NCI-H524 treated with DMSO at 0.1 percent for 48 hours (cell line): ENCODE measurements at places on chromosomes 1 and 21.

- DNase-seq: no peak
Observed at GRCh38 chr1:215475796-215476481, 91.2 kb upstream of the KCTD3 start.

- no peak for DNase-seq
Observed at GRCh38 chr1:246367041-246367440, 140.0 kb downstream of the SMYD3 start.

- DNase-seq: no peak
Observed at GRCh38 chr1:75855734-75856133, 59.1 kb downstream of the MSH4 start.

DNA sequence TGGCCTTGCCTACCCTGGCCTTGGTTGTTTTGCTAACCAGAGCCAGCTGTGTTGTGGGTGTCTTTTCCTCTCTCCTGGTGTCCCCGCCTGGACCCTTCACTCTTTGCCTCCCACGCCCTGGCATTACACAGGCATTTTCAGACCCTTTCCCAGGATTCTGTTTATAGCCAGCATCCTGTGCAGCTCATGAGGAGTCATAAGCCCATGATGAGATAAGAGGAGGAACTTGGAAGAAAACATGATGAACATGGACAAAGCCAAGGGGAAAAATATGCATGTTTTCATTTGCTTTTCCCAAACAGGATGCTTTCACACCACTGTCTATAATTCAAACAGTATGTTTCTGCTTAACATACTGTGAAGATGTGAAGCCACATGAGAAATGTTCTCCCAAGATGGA lies 18.7 kb upstream of the WARS2 start:
- DNase-seq: no peak

DNA sequence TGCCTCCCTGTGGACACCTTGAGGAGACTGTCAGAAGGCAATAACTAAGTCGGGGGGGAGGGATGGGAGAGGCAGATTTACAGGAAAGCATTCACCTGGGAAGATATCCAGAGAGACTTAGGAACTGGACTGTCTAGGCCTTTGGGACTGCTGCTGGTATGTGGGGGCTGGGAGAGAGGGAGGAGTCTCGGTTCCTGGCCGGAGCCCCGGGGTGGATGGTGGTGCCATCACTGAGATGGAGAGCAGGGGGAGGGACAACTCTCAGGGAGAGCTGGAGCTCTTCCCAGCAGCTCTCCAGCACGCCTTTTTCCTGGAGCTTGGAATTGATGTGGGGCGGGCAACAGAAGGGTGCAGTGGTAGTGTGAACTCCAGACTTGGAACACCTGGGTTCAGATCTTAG lies 22.1 kb downstream of the PTPRF start:
- DNase-seq: no peak

DNA sequence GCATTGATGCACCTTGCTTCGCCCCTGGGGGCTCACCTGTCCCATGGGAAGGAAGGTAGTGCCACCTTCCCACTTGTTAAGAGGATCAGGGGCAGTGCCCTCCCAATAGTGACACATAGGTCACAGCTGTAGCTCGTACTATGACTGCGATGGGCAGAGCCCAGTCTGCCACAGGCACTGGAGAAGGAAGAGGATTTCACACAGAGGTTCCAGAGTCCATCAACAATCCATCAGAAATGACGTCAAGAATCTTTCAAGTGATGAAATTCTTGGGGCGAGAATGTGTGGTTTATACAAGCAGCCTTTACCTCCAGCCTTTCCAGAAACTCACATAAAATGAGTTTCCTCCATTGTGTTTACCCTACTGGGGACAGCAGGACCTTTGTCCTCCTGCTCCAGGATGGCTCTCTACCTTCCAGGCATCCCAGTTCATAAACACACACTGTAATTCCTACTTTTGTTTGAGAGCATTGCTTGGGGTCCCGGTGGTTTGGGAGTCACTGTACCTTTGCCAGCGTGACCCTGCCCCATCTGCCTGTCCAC lies 260.6 kb upstream of the VAMP3 start:
- DNase-seq: no peak

GRCh38 chr1:153422450-153423068 lies 6.2 kb downstream of the S100A7A start:
- no peak for DNase-seq

- DNase-seq: no peak
Observed at GRCh38 chr1:221829327-221830015, 87.6 kb upstream of the DUSP10 start.

DNA sequence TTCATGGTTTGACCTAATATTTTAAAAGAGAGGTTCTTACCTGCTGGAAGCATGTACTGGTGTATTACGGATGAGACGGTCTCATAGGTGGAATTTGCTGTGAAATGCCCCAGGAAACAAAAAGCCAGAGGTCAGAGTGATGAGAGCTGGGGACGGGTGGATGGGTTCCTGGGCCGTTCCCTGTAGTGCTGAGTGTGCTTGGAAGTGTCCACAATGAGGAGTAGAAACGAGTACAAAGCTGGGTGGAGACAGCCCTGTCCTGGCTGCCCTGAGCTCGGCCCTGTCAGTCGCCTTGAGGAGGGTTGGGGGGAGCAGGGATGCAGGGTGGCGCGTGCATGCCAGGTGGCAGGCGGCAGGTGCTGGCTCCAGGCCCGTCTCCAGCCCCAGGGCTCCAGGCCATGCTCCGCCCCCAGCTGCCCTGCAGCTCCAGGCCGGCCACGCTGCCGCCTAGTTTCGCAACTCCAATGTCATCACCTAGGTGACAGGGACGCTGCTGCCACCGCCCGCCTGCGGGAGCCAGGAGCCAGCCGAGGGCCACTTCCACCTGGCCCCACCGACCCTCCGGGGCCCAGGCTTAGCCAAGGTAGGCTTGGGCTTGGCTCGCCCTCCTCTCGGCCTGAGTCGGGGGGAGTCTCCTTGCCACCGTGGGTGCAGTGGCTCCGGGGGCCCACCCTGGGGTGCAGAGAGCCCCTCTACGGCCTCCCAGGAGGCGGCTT lies 16.4 kb downstream of the TP73 start:
- DNase-seq: peak; percentile 38

GRCh38 chr1:94739521-94740061 lies 80.6 kb upstream of the SLC44A3 start:
- no peak for DNase-seq

DNA sequence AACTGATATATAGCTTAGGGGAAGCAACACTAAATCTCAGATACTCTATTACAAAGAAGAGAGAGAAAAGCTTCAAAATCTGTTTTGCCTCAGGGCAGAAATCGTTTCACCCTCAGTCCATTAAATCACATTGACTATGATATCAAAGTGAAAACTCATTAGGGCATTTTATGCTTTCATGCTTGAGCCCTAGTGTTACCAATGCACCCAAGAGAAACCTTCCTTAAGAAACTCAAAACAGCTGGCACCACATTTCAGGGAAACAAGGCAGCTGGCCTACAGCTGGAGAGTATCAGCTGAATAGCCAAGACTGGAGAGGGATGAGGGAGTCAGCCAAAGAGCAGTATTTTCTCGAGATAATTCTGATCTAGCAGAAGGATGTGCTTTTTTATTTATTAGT lies 14.9 kb downstream of the COLGALT2 start:
- no peak for DNase-seq

DNA sequence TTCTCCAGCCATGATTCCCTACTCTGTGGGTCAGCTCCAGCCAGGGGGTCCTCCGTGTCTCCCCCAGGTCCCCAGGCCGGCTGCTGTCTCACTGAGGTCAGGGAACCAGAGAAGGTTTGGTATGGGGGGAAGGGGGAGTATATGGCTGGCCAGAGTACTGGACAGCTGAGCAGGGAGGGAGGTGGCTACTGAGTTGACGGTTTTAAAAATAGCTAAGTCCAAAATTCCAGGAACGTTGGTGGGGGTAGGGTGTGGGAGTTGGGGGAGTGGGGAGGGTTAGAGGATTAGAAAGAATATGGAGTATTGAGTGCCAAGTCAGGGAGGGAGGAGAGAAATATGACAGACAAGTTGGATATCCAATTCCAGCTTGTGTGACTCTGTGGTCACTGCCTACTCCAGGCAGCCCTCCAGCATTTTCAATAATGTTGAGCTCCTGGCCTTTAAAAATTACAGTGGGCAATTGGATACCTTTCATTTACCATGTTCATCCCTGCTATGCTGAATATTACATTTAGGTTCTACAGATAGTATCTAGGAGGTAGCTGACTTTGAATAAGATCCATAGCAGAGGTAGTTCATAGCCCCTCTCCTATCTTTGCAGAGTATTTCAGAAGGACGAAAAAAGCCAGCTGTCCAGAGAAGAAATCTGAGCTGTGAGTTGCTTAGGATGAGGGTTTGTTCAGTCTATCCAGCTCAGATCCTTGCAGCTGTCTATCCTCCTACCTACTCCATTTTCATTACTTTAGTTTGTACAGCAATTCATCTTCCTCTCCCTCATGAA lies at the start of gene HJV:
Gene HJV (minus strand): TSS at position 114 of the 781 bp plus-strand sequence. CDS start 1,504 bp downstream, outside the sequence.
- DNase-seq: no peak

DNA sequence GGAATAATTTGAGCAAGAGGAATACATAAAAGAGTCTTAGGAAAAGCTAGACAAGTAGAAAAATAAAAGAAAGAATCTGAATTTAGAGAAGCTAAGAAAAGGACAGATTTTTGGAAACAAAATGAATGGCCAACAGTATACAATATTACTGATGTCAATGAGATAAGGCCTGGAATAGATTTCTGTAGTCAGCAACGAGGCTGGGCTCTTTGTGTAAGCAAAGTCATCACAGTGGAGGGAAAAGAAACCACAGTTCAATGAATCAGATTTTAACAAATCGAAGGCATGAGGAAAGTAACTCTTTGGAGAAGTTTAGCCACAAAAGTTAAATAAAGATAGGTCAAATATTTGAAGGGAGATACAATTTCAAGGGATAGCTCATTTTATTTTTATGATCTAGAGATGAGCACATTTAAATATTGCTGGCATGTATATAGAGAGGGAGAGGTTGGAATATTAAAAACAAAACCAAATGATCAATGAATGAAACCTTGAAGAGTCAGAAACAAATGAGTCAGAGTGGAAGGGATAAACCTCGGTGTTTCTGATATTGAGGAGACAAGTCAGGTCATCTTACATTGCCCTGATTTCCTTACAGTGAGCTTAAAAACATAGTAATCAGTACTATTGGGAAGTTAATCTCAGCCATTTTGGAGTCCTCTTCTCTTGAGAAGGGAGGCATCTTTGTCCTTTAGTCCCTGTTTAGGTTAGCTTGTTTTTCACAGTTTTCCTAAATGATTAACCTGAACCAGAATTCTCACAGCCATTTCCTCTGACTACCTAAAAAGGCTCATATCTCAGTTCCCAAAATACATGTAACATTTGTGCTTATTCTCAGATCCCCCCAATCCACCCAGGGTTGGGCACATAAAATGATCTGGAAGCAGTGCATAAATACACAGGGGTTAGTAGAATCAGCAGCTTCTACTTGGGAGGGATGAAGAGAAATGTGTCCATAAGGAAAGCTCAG lies 620.0 kb upstream of the B3GALT2 start:
- no peak for DNase-seq

DNA sequence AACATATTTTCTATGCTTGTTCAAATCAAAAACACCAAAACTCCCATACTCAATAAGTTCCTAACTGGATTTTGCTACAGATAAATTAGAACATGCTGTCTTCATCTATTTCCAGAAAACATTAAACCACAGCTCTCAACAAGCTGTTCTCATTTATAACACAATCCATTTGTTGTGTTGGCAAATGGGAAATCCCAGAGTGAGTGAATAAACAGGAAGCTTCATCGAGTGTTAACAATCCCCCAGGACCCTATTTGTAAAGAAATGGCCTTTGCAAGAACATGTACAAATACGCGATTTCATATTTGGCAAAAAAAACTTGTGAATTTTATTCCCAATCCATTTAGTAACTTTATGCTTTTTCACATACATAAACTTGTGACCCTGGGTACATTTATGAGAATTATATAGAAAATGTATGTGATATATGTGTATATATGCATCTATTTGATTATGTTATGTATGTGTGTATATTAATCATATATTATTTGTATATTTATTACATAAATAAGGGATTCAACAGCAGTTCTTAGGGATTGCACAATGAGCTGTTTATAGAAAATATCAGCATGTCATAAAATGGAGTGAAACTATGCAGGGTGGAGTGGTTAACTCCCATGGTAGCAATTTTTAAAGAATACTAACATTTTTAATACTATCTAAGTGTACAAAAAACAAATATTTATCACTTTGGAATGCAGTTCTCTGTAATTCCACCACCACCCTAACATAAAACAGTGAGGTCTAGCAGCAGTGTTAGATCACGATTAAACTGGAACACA lies 160.0 kb downstream of the NEGR1 start:
- no peak for DNase-seq

DNA sequence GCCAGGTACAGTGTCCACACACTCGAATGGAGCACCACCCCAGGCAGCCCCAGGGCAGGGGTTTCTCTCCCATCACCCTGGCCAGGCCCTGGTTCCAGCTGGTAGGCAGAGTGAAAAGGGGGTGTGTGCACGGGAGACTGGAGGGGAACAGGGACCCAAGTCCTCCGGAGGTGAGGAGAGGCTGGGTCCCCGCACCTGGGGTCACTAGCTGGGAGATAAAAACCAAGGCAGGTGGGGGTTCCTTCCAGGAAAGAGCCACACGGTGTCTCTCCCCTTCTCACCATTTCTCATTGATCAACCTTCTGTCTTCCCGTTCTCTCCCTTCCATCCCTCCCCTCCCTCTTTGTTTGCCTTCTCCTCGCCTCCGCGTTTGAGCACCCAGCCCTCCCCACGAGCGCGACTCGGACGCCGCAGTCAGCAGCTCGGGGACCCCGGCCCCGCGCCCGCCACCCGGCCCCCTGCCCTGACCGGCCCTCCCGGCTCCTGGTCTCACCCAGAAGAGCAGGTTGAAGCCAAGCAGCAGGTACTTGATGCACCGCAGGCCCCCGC lies 358 bp downstream of the TSPAN2 start:
- no peak for DNase-seq

GRCh38 chr21:17542371-17543011 lies 29.6 kb downstream of the CXADR start:
- DNase-seq: peak; percentile 32

DNA sequence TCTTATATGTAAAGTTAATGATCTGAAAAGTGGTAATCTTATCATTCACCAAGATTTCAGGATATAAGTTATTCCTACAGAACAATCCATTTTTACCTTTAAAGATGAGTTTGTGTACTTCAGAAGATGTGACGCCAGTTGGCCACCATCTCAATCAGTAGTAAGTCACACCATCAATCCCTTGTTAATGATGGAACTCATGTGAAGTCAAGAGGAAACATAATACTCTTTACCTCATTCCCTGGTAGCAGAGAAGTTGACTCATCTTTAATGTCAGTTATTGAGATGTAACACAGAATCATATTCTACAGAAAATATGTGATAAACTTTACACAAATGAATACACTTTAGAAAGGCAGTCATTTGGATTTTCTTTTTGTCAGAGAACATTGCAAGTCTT lies 38.2 kb downstream of the MRPL39 start:
- DNase-seq: no peak

DNA sequence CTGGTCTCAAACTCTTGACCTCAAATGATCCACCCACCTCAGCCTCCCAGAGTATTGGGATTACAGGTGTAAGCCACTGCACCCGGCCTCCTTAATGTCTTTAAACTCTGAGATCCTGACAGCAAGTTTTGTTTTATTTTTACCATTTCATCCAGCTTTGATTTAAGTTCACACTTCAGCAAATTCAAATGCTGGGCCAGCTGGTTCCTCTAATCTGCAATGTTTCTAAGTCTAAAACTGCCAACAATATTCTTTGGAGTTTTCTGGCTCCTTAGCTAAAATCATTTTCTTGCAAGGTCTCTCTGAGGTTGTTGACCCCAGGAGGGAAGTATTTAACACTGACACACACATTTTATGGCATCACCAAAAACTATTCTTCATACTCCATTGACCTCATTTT lies 72.0 kb upstream of the COL24A1 start:
- no peak for DNase-seq
